ENCODE measurements at places on chromosomes 3 and 15. TPM values are rescaled to one million over a fixed set of nuclear protein-coding genes. Genes with fewer than 3 reads are reported as not detected.

The TTC21A gene
- total RNA-seq = 1.2 TPM

The ARGFX gene
- total RNA-seq = not detected

The ZNF35 gene
- 23.4 TPM for total RNA-seq

- DNase-seq = no peak
Measured at GRCh38 chr3:124627501-124627908, 102.7 kb upstream of the UMPS start.

DNA sequence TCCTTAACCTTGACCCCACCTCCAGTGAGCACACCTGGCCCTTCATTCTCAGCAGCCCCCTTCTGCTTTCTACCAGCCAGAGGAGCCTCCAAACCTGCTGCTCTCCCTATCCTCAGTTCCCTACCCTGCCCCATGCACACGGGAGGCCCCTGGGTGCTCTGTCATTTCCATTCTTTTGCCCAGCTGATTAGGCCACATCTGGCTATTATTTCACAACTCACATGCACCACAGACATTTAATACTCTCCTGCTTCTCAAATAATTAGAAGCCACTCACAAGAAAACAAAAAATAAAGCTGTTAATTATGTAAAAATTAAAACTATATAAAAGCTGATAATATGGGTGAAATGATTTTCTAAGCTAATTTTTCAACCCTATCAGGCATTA, 50.7 kb downstream of the MYLK start:
- no peak for DNase-seq

DNA sequence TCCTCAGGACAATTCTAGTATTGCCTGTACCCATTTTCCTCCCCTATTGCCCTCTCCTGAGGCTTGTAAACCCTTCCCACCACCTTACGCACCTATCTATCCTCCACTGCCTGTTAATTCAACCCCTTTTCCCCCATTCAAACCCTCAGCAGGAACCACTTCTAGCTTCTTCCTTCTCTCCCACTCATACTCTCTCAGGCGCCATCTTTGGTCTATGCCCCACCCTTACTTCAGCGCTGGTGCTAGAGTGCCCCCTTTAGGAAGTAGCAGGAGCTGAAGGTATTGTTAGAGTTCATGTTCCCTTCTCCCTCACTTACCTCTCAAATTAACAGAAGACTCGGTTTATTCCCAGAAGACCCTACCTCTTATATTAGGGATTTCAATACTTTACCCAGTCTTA, 121.8 kb upstream of the NLGN1 start:
- DNase-seq = no peak

- DNase-seq = no peak
Measured at GRCh38 chr3:146542978-146543377, 1.4 kb downstream of the PLSCR1 start.

- no peak for DNase-seq
Measured at GRCh38 chr3:160928183-160928726, 172.2 kb downstream of the PPM1L start.

GRCh38 chr3:48067271-48067670, 51.1 kb upstream of the MAP4 start:
- DNase-seq = no peak

- no peak for DNase-seq
Measured at GRCh38 chr3:142053835-142054234, 95.5 kb downstream of the TFDP2 start.
